ENCODE measurements at places on chromosomes 7 and 10. TPM values are rescaled to one million over a fixed set of nuclear protein-coding genes. Genes with fewer than 3 reads are reported as not detected.

EBLN1 gene
- polyA plus RNA-seq = not detected

WNT8B gene
- polyA plus RNA-seq = not detected

GRID1 gene
- polyA plus RNA-seq = 0.07 TPM

C10orf90 gene
- polyA plus RNA-seq = not detected

SORCS1 gene
- polyA plus RNA-seq = 1.1 TPM

PRKAR2B gene
- polyA plus RNA-seq = 16.2 TPM

OR2A1 gene
- 0.22 TPM for polyA plus RNA-seq
